Hematopoietic multipotent progenitor cell treated with erythropoietin and hydrocortisone succinate and interleukin-3 and kit ligand, for 4 days (in vitro differentiated cells): ENCODE measurements at places on chromosomes 5 and 9.

GRCh38 chr5:2699686-2700085 lies 51.8 kb downstream of the IRX2 start:
- no peak for DNase-seq

GRCh38 chr9:134433101-134433500 lies 106.8 kb downstream of the RXRA start:
- no peak for DNase-seq

- DNase-seq: peak; percentile 21
These were observed 103.5 kb upstream of the DPYSL3 start for GRCh38 chr5:147613359-147613758.

- DNase-seq: no peak
These were observed 2.2 kb downstream of the CCNJL start for GRCh38 chr5:160310140-160310539.

GRCh38 chr5:6861036-6861435 lies 147.8 kb downstream of the TENT4A start:
- no peak for DNase-seq

GRCh38 chr5:67182301-67182790 lies 14.3 kb downstream of the CD180 start:
- DNase-seq: peak; percentile 13
